Ovary (tissue), 10 donors: ENCODE measurements at places on chromosomes 16 and 17. TPM values are rescaled to one million over a fixed set of nuclear protein-coding genes. Genes with fewer than 3 reads are reported as not detected.

DNA sequence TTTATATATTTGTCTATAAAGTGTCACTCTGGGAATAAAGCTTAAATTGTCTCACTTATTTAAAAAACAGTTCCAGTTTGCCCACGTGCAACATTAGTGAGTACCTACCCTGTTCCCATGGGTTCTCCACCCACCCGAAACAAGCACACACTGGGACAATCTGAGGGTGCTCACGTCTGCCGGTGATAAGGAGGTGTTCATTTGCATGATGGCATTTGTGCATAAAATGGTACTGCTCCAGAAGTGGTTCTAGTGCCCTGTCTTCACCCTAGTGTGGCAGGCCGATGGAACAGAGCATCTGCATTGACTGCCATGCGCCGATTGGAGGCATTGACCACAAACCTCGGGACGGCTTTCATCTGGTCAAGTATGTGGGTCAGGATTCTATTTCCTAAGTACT lies 35.6 kb upstream of the ENDOV start:
- no peak for DNase-seq

DNA sequence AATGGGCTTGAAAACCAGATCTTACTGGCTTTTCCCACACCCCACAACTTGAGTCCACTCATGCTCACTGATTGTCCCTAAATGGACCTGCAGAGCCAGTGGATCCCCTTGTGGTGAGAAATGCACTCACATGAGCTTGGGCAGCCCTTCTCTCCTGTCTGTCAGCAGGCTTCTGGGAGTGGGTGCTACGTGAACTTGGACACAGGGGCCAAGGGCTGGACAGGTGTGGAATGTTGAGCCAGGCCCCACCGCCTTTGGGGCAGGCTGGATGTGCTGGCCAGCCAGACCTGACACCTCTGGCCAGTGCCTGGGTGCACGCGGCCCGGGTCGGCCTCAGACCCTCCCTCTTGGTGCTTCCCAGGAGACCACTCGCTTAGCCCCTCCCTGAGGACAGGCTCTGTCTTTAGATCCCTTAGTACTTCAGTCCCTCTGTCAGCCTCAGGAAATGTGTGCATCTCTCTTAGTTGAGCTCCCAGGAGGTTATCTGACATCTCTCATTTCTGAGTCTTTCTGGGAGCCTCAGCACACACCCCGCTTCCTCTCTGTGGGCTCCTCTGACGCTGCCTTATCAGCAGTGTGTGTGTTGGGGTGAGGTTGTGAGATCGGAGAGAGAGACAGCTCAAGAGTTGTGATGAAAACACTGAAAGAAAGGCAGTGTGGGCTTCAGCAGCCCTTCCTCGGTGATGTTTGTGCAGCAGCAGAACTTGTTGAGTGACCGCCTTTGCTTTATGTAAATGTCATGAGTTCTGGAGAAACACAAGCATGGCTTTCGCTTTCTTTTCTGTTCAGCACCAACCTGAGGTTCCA lies 117.0 kb downstream of the RAB11FIP4 start:
- no peak for DNase-seq

DNA sequence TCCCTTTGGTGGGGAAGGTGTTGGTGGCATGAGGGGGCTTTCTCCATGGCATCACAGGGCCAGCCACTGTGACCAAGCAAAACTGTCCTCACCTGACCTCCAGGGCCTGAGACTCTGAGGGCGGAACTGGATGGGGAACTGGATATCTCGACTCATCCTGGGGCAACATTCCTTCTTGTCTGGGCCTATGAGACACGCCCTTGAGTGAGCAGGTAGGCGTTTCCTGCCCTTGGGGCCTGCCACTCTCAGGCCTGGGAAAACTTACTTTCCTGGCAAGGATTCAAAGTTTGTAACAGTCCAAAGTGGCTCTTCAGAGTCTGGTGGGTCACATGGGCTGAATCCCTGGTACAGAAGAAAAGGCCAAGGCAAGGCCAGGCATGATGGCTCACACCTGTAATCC lies 9.6 kb downstream of the MT1X start:
- no peak for DNase-seq

- no peak for DNase-seq
Measured at GRCh38 chr16:24046442-24046841, 209.7 kb upstream of the CACNG3 start.

- no peak for DNase-seq
Measured at GRCh38 chr17:68559316-68559715, 41.9 kb downstream of the FAM20A start.

DNA sequence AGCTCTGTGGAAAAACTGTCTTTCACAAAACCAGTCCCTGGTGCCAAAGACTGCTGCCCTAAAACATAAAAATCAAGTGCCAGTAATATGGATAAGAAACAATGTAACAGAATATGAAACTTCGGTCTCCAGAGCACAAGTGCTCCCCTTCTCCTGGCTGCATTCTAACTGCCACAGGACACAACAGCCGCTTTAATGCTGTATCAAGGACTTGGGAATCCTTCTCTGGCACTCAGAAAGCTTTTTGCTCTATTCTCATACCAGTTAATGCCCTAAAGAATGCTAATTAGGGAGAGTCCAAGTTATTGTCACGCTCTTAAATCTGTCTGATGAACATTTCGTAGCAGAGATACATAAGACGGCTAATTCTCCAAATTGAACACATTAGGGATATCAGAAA lies 90.9 kb downstream of the PARN start:
- DNase-seq: no peak

- DNase-seq: no peak
Measured at GRCh38 chr17:48153691-48154358, 46.3 kb downstream of the SNX11 start.

- peak; percentile 43 for DNase-seq
Measured at GRCh38 chr17:29588562-29589411, 661 bp downstream of the GIT1 start.

GRCh38 chr16:62755938-62756337 lies 719.7 kb upstream of the CDH8 start:
- no peak for DNase-seq

GRCh38 chr16:84225126-84225525 lies 14.7 kb downstream of the KCNG4 start:
- no peak for DNase-seq

GRCh38 chr16:4675864-4676786 lies 17.2 kb upstream of the NUDT16L1 start:
- no peak for DNase-seq

DNA sequence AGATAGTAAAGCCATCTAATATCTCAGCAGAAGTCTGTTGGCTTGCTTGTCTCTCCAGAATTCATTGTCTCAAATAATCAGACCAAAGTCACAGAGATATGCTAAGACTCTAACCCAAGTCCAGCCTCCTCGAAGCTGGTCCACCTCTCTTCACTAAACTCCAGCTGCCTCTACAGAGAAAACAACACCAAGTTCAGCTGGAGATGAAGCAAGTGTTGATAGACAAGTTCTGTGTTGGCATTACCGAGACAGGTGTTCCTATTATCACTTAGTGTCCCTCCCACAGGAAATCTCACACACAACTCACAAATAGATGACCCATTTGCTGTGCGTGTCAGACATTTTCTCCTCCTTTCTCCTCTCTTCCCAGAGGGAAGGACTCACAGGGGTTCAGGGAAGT lies 164.4 kb upstream of the ANKFN1 start:
- no peak for DNase-seq

DNA sequence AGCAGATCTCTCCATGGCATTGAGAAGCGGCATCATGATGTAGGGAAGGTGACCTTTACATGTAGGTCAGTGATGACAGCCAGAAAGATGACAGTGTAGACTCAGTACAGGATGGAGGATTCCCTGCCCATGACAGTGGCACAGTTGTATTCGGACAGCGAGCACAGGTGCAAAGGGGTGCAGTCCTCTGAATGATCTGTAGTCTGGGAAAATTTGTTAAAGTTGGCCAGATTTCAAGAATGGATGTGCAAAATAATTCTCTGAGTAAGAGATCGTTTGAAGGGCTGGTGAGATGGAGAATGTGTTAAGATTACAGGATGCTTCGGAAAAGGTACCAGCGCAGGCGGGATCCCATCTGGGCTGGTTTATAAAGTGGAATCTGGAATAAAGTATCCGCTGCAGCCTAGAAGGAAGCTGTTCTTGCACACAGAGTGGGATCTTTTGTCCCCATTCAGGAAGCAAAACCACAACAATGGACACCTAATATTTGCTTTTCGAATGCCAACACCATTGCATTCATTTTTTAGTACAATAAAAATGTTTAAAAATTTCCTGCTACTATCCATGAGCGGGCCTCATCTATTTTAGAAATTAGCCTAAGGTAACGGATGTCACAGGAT lies 101.2 kb downstream of the RPTOR start:
- no peak for DNase-seq

- no peak for DNase-seq
Measured at GRCh38 chr17:2957631-2958286, 105.6 kb downstream of the OR1D5 start.

DNA sequence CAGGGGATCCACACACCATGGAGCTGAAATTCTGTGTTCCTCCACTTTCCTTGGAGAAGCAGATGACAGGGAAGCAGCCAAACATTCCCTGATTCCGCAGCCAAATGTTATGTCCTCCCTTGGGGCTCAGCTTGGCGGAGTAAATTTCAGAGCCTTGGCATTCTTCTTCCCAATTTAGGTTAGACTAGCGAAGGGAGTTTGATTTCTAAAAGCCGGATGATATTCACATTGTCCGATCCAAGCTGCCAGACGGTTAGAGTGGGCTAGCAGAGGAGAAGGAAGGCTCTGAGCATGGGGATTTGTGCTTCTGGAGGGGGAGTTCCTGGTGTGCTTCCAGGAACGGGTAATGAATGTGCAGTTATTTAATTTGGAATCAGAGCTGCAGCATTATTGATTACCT lies 380.4 kb upstream of the EEF2KMT start:
- no peak for DNase-seq

GRCh38 chr16:57383276-57384247 lies 11.3 kb downstream of the CX3CL1 start:
- no peak for DNase-seq

DNA sequence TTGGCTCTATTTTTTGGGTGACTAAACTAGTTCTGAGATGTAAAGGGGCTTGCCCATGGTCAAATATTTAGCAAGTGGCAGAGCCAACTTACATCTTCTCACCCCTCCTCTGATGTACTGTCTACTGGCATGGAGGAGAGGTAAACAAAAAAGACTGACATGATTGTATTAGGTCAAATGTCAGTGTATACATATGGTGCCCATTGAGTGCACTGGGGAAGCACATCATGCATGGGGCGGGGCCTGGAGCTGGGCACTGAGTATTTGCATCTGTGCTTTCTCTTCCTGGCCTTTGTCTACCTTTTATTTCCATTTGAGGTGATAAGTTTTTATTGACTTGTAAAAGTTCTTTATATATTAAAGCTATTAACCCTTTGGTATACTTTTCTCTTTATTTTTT lies 22.3 kb upstream of the POLR3E start:
- no peak for DNase-seq

DNA sequence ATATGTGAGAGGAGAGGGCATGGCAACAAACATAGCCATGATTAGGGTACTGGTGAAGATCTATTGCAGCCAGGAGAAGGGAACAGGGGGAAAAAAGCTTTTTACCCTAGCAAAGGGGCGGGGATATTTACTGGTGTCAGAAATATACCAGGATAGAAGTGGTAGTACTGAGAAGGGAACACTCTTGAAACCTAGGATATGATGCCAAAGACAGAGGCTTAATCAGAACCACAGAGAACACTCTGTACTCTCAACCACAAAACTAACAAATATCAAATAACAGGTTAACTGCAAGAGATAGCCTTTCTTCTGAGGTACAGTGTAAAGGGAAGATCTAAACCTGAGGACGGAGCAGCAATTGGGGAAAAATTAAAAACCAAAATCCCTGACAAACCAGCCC lies 112.2 kb downstream of the KIF2B start:
- no peak for DNase-seq

DNA sequence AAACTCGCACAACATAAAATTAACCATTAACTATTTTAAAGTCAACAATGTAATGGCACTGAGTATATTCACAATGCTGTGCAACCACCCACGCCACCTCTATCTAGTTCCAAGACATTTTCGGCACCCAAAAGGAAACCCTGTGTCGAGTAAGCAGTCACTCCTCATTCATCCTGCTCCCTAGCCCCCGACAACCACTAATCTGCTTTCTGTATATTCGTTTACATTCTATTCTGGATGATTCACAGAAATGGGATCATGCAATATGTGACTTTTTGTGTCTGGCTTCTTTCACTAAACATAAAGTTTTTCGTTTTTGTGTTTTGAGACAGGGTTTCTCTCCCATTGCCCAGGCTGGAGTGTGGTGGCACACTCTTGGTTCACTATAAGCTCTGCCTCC lies 42.2 kb upstream of the HAPSTR1 start:
- DNase-seq: no peak

DNA sequence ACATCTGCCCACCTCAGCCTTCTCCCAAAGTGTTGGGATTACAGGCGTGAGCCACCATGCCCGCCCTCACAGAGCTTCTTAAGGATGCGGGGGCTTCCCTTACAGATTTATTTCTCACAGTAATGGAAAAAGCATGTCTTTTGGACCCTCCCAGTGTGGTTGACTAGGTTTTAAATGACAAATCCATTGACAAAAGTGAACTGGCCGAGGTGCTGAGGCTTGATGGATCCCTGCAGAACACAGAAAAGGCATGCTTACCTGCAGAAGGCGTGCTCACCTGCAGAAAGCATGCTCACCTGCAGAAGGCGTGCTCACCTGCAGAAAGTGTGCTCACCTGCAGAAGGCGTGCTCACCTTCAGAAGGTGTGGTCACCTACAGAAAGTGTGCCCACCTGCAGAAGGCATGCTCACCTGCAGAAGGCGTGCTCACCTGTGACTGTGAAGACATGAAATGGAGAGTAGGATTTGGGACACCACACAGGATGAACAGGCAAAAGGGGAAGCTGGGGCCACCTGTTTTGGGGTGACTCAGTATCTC lies 15.1 kb upstream of the BBS2 start:
- no peak for DNase-seq

GRCh38 chr16:66972983-66973382 lies 11.9 kb downstream of the CES3 start:
- DNase-seq: no peak

- DNase-seq: no peak
Measured at GRCh38 chr17:35560703-35561102, at the start of gene SLFN14. Gene SLFN14 (minus strand): TSS chr17:35560819. CDS start chr17:35558062, 2,757 bp downstream.

Gene LRRC37A2
- 10.3 TPM for total RNA-seq

Gene KRT33A
- not detected for total RNA-seq

Gene COQ7
- 32.9 TPM for total RNA-seq

Gene RAC3
- 3.3 TPM for total RNA-seq

Gene KATNB1
- total RNA-seq: 7.7 TPM

Gene RDM1
- not detected for total RNA-seq

Gene DPEP1
- 0.92 TPM for total RNA-seq

Gene CD79B
- 0.48 TPM for total RNA-seq

Gene TNFRSF17
- total RNA-seq: 0.60 TPM
